ENCODE measurements at places on chromosomes 3 and 15.

GRCh38 chr15:37452498-37452897 is 352.1 kb upstream of the MEIS2 start:
- DNase-seq, result no peak

GRCh38 chr3:183962807-183963206 is 54.9 kb downstream of the ABCC5 start:
- no peak for DNase-seq

GRCh38 chr3:181313335-181313734 is 323.8 kb upstream of the DNAJC19 start:
- DNase-seq, result no peak

DNA sequence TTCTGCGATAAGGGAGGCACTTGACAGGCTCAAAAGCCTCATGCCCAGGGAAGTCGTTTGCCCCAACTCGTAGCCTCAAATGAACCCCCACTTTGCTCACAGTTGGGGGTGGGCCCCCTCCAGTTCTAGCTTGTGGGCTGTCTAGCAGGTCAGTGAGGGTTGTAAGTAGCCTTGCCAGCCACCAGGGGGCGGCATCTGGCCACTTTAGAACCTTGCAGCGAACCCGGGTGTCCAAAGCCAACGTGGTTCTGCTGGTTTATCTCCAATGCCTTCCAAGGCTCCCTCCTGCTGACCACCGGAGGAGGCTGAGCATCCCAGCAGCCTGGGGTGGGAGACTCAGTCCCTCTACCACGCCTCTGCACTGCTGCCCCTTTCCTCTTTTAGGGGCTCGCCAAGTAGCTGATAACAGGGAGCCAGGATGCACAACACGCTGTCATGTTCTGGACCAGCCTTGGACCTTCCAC is 9.2 kb upstream of the RBSN start:
- peak; percentile 51 for DNase-seq

DNA sequence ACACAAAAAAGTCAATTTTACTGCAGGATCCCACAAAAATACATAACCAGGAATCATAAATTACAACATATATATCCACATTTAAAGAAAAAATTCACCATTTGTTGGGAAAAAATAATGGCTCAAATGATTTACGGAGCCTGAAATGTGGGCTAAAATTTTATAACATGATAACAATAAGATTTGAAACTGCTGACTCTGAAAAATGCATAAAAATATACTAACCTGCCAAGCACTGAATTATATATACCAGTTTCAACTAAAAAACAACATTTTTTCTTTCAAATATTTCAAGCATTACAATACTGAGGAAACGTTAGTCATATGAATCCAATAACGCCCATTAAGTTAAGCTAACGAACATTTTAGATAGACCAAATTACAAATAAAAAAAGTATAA is 12.2 kb upstream of the MYO5C start:
- no peak for DNase-seq

All from stimulated activated CD8-positive, alpha-beta memory T cell treated with anti-CD3 and anti-CD28 coated beads, Interleukin-2, amount 100 ng/mL, for 1 hour (primary cell).